T follicular helper cell (primary cell): ENCODE measurements at places on chromosomes 2 and 18.

GRCh38 chr2:100655936-100656534, 93.2 kb downstream of the PDCL3 start:
- no peak for DNase-seq

GRCh38 chr18:58761970-58762780, 90.9 kb downstream of the MALT1 start:
- no peak for DNase-seq

DNA sequence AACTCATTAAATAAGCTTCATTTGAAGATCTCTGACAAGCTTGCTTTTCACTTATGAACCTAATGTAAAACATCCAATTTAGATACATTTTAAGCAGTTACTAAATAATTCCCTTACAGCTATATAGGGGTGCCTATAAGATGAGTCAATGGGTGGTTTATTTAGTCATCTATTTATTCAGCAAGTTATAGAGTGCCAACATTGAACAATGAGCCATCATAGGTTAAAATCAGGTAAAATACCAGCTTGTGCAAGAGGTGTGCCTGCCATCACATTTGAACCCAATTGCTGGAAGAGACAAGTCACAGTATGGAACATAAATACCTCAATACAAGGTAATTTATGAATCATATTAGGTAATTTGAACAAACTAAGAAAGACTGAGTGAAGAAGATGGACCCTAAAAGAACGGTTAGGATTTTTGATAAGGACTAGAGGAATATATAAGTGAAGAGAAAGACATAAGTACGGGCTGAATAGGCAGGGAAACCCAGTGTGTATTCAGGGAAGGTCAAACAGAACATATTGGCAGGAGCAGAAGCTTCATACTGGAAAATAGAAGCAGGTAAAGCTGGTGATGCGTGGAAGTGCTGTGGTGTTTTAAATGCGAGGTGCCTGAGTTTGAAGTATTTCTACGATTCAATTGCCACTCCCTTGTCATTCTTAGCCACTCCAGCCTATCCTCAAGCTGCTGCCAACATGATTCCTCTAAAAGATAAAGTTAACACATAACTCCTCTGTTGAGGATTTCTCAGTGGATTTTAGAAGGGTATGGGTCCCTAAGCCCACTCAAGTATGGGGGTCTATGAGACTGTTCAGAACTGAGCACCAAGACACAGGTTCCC, 18.9 kb upstream of the STAT4 start:
- DNase-seq, result no peak

DNA sequence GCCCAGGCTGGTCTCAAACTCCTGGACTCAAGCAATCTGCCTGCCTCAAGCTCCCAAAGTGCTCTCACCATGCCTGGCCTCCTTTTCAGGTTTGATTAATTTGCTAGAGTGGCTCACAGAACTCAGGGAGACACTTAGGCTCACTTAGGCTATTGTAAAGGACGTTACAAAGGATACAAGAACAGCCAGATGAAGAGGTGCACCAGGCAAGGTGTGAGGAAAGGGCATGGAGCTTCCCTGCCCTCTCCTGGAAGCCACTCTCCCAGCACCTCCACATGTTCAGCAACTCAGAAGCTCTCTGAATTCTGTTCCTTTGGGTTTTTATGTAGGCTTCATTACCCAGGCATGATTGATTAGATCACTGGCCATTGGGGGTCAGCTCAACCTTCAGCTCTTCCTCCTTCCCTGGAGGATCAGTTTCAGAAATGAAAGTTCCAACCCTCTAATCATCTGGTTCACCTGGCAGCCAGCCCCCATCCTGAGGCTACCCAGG, 78.7 kb upstream of the RGPD5 start:
- no peak for DNase-seq

DNA sequence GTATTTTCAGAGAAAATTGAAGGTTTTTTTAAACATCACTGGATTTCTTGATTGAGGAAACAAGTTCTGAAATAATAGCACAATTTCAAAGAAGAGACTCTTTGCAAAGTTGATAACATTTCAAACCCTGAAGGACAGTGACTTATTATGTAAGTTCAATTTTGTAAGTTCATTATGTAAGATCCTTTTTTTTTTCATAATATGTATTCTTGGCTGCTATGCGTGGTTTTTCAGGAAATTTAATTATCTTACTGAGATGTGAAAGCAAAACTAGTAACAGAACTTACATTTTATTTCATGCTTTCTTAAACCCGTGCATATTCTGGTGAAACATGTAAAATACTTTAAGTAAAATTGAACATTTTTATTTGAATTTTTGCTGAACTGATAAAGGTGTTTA, 65.4 kb downstream of the RIF1 start:
- no peak for DNase-seq

GRCh38 chr2:231321556-231322334, 73.8 kb upstream of the B3GNT7 start:
- DNase-seq, result no peak

DNA sequence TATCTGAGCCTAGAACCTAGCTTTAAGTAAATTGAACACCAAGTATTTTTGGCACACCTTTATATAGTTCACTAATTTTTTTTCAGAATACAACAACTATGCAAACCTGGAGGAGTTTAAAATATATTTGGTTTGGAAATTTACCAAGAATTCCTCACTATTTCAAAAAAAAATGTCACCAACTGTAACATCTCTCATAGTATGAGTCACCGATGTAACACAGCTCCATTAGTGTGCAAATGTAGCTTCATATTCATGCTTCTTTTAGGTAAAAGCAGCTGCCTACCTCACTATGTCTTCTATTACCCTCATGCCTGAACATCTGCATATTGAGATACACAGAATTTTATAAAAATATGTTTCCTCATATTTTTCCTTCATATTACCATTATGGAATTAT, 80.5 kb downstream of the NRXN1 start:
- no peak for DNase-seq

- DNase-seq, result no peak
Observed at GRCh38 chr2:168180483-168180882, 66.9 kb downstream of the STK39 start.

GRCh38 chr2:39434233-39434897, 2.7 kb downstream of the MAP4K3 start:
- DNase-seq, result no peak

GRCh38 chr2:136696438-136696837, 68.9 kb upstream of the THSD7B start:
- DNase-seq, result no peak

DNA sequence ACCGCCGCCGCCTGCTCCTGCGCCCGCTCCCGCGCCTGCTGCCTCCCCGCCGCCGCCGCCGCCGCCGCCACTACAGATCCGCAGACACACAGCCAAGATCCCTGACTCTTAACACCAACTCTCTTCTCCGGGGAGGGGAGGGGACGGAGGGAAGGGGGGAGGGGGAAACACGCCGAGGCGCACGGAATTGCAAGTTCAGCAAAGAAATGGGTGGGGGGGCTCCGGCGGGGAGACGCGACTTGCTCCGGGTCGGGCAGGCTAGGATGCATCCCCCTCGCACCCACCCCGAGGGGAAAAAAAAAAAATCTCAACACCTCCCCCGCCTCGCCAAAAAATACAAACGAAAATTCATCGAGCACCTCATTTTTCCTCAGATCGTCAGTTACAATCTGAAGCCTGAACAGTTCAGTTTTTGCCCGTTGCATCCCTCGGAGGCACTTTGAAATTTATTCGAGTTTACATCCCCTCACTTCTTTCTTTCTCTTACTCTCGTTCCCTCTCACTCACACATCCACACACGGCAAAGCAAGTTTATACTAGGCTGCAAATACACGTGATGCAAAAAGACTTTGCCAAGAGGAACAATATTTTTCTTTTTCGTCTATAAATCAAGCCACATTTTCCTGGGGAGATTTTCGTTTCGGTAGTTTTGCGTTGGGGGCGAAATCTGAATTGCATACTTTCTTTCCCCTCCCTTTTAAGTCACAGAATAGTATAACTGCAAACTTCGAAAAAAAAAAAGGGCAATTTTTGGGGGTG, at the start of gene TCF4:
TSS of gene TCF4 (minus strand) at position 82 of the 759 bp plus-strand sequence. CDS start 1,076 bp downstream, outside the sequence.
- DNase-seq, result no peak

DNA sequence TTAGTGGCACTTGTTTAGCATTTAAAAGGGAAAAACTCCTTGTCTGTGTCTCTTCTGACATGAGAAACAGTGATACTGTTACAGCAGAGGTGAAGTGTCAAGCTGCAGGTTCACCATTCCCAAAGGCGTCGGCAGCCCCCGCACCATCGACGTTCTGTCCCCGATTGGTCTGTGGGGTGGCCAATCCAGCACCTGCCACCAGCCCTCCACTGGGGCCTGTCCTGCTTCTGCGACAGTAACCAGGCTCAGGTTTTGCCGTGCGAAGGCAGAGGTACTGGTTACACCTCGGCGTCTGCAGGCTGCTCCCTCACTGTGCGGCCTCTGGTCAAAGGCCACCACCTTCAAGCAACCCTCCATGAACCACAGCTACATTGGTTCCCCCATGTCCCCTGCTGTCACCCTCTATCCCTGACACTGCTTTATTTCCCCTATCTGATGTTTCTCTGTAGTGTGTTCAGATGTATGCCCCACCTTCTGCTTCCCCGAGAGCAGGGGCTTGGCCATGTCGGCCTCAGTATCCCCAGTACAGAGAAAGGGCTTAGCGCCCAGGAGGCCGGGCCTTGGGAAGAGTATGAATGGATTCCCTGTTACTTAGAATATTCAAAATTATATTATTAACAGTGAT, 8.6 kb upstream of the ESPNL start:
- DNase-seq, result no peak

DNA sequence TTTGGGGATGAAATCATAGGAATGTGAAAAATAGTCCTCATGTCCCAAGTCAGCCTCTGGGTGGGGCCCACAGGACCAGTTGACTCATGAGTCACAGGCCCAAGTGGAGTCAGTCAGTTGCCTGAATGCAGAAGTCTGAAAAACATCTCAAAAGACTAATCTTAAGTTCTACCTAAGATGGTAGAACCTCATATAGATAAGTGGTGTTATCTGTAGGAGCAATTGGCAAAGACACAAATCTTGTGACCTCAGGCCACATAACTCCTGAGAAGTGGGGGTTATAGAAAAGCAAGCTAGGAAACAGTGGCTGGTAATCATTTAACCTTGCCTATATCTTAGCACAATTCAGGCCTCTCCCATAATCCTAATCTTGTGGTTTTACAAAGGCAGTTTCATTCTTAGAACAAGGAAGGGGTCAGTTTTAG, 257.1 kb upstream of the SPOPL start:
- no peak for DNase-seq

DNA sequence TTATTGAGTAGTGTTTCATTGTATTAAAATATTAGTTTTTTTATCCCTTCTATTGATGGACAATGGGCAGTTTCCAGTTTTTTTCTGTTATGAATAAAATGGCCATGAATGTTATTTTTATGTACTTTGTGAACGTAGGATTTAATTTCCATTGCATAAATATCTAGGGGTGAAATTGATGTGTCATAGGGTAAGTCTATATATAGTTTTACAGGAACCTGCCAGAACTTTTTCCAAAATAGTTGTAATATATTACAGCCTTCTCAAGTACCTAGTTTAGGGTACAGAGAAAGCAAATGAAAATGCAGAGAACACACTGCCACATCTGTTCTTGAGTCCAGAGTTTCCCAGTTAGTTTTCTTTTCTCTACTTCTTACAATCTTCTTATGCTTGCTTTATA, 378.6 kb downstream of the MEIS1 start:
- DNase-seq, result no peak

DNA sequence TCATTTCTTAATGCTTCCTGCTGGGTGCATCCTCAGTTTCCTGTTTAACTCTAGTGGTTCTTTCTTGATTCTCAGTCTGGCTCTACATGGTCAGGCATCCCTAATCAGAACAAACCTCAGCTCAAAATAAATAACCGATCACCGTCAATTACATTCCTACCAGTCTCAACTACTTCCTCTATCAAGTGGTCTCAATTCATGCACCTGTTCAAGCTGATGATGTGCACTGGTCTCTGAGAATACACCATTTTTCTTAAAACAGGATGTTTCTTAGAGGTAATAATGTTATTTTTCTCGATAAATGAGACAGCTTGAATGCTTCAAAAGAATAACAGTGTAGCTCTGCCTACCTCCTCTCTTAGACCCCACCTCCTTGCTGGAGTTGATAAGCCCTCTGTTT, 420.9 kb downstream of the SOCS6 start:
- no peak for DNase-seq

DNA sequence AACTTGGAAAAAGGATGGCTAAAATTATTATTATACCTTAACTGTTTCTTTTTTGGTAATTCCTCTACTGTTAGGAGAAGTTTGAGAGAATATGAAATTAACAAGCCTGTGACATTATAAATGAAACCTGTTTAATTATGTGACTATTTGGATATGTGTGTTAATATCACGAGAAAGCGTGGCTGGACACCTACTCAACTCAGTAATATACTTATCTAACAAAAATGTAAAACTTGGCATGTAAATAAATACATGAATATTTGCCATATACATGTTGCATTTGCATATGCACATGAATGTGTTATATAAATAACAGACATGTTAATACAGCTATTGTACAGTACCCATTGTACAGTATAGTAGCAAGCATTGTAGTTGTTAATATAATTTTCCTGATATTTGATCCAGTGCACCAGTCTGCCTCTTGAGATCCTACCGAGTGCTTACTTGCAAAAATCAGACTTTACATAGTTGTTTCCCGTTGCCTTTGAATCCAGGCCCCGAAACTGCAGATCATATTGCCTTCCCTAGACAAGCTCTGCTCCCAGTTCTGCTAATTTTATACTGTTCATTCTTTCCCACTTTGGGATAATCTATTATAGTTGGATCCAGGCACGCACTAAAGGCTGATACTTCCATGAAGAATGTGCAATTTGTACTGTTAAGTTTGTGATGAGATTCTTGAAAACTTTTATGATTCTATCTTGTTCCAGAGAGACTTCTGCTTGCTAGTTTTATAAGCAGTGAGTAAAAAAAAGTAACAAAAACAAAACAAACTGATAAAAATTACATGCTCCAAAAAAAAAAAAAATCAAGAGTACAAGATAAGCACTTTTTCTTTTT, 395.6 kb downstream of the ARHGAP15 start:
- DNase-seq, result no peak

- no peak for DNase-seq
Observed at GRCh38 chr18:24488824-24489493, 28.5 kb downstream of the HRH4 start.

DNA sequence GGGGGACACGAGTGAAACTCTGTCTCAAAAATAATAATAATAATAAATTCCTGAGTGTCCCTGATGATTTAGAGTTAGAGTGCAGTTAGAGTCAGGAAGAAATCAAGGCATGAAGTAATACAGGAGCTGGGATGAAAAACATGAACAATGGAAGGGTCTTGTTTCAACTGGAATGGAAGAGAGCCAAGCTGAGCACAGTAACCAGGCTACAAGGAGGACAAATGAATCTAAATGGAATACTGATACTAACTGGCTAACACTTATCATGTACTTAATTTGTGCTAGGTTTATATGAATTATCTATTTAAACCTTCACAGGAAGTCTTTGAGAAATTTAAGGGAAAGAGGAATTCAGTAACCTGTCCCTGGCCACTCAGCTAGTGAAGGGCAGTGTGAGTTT, 38.8 kb upstream of the PSME4 start:
- no peak for DNase-seq

DNA sequence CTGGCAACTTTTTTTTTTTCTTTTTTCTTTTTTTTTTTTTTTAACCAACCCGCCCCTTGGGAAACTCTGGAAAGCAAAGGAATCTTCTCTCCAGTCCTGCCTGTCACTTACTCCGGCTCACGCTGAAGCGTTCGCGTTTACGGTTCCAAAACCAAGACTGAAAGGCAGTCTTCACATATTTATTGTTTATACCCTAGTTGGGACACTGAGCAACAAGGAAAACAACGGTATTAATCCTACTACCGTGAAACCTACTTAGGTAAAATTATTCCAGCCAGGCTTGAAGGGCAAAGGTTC, 125.4 kb downstream of the OSBPL1A start:
- DNase-seq, result no peak
